ENCODE measurements at places on chromosomes 12 and 14.
A peak's percentile ranks its signal among the peaks of the same experiment; 100 is the strongest.

DNA sequence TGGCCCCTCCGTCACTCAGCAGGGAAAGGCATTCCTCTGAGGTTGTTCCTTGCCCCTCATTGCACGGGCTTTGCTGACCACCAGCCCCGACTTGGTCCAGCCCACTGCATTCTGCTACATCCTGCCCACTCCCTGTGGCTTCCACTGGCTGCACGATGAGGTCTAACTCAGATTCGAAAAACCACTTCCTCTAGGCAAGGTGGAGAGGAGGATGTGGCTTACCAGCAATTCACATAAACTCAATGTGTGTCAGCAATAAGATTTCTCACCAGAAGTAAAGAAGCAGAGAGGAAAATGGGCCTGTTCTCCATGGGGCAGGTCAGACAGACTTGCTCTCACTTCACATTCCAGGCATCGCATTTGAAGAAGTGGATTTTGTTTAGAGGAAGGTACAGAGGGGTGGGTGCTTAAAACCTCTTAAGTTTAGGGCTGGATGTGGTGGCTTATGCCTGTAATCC lies 14.7 kb downstream of the GPR68 start:
- DNase-seq = no peak

DNA sequence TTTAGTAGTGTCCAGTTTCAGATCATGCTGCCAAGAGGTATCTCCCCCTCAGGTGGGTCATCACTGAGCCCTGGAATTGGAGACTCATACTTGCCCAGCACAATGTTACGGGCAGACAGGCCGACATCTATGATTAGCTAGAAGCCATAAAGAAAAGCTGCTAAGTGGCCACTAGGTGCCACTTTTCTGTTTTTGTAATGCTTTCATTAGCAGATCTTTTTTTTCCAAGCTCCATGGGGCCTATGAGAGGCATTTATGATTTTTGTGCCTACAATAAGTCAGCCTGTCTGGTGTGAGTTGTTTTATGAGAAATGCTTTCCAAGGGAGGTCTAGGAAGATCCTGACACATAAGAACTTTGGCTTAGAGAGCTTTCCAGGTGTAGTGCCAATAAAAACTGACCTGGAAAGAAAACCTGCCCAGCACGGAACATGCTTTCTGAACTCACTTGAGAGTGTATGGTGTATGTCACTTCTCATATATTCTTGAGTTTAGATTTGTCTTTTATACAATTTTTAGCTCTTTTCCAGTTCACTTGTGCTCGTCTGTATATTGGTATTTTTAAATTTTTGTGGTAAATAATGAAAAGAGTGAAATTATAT lies 21.8 kb upstream of the SMCO2 start:
- DNase-seq = peak; percentile 18

GRCh38 chr14:103213331-103213730 lies 90.1 kb downstream of the TNFAIP2 start:
- DNase-seq = peak; percentile 72

DNA sequence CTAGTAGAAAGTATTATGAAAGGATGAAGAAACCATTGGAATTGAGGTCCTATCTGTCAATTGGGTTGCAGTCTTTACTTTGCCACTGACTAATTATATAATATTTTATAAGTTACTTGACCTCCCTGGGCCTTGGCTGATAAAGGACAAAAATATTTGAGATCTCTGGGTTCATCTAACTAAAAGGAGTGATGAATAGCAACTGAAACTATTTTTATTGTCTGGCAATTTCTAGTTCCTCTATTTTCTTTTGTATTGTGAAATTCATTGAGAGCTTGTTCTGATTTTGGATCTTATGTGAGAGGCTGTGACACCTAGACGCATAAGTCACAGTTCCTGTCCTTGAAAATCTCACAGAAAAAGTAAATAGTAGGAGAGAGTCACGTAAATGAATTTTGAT lies 415.7 kb upstream of the ATP2B1 start:
- DNase-seq = no peak

- DNase-seq = no peak
These were observed 31.3 kb upstream of the SSPN start for GRCh38 chr12:26164118-26164517.

DNA sequence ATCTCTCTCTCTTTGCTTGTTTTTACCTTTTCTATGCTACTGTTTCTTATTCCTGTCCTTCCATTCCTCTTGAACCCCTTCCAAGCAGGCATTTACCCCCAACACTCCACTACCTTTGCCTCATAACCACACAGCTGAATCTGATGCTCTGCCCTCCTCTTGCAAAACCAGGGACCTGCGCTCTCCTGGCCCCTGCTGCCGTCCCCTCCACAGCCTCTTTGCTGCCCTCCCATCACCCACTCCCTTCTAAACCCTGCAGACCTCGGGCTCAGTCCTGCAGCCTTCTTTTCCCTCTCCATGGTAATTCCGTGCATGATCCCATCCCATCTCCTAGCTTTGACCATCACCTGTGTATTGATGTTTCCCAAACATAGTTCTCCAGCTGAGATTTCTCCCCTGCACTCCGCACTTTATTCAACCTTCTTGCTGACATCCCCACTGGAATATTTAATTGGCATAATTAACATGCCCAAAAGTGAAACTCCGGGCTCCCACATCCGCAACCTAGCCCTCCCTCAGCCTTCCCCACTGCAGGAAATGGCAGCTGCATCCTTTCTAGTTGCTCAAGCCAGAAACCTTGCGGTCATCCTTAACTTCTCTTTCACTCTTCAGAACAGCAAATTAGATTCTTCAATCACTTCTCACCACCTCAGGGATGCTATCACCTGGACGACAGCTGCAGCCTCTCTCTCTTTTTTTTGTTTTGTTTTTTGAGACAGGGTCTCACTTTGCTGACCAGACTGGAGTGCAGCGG lies 16.0 kb downstream of the FIGNL2 start:
- no peak for DNase-seq

GRCh38 chr14:91573528-91573893 lies 63.4 kb upstream of the PPP4R3A start:
- no peak for DNase-seq

GRCh38 chr14:68460541-68460940 lies 332.3 kb downstream of the ZFP36L1 start:
- DNase-seq = no peak

GRCh38 chr12:8687846-8688601 lies 9.8 kb upstream of the RIMKLB start:
- DNase-seq = no peak

GRCh38 chr12:114152890-114153289 lies 186.8 kb upstream of the RBM19 start:
- no peak for DNase-seq

DNA sequence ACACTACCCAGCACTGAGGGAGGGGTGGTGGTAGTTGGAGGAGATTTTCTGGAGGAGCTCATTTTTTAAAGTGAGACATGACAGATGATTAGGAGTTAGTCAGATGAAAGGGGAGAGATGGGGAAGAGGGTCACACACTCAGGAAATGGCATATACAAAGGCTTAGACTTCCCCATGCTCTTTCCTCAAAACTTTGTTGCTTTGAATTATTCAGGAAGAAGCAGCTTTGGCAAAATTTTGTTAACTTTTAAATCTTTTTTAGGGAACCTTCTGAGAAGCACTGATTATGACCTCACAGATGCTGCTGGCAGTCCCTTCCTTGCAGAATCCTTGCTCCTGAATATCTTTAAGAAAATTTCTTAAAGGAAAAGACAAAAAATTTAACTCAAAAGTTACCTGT lies 19.8 kb downstream of the ALDH6A1 start:
- no peak for DNase-seq

- no peak for DNase-seq
These were observed 86.3 kb downstream of the IRF2BPL start for GRCh38 chr14:76941946-76942805.

GRCh38 chr12:105848286-105848685 lies 290.5 kb downstream of the NUAK1 start:
- DNase-seq = no peak

GRCh38 chr14:75452324-75452723 lies 24.5 kb downstream of the JDP2 start:
- DNase-seq = no peak

DNA sequence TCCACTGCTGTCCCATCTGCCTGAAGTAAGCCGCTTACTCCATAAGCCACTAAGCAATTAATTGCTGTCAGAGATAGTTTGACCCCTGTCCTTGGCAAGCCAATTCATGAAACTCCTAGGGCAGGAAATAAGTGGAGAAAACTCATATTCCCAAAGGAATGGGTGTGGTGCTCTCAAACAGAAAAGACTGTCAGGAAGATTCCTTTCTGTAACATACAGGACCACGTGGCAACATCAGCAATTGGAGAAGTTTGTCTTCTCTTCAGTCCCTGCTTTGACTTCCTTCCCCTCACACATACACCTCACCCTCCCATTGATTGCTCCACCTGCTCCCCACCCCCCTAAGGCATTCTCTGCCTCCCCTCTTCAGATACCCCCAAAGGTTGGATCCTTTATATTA lies 36.2 kb upstream of the MDM1 start:
- no peak for DNase-seq

DNA sequence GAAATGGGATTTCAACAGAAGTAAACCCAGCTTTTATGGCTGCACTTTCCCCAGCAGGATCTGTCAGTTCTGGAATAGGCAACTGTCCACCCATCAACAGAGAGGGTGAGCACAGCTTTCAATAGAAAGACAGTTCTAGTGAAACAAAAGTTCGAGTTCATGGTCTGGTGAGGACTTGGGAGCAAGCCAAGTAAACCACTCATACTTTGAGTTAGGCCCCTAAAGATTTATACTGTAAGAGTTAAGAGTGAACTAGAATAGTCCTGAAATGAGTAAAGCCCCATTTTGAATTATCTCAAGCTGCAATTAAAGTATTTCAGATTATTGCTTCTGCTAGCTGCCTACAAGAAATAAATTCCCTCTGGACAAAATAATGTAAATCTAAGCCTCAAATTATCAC lies 82.6 kb downstream of the METTL25 start:
- DNase-seq = no peak

DNA sequence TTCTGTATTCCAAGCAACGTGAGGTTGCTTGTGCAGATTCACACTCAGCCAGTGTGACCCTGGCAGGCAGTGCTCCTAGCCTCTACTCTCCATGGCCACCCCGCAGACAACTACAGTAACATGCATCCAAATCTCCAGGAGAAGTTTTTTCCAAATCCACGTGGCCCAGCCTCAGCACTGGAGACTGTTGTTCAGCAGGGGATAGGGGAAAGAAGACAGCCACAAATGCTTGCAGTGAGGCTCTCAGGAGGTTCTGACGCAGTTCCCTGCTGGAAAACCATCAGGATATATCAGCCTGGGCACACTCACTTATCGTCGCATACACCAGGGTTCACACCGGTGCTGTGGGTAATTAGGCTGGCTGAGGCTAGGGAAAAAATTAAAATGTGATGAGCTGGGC lies 16.2 kb downstream of the IQSEC3 start:
- DNase-seq = no peak

- no peak for DNase-seq
These were observed 45.9 kb upstream of the MSRB3 start for GRCh38 chr12:65232476-65233077.

DNA sequence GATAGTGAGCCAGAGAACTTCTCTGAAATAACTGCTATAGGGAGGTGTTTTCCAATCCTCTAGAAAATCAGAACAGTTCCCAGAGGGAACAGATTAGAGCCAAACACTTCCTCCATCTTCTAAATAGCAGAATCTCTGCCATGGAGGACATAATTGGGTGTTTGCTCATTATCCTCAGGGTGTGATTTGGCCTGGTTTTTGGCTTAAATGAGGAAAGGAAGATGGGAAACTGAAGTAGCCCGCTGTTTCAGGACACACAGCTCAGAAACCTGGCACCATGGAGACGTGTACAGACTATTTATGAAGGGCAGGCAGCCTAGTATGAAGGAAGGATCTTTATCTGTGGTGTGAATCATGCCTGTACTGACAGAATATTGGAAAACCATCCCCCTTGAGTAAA lies 231.7 kb upstream of the PRKD1 start:
- DNase-seq = no peak

DNA sequence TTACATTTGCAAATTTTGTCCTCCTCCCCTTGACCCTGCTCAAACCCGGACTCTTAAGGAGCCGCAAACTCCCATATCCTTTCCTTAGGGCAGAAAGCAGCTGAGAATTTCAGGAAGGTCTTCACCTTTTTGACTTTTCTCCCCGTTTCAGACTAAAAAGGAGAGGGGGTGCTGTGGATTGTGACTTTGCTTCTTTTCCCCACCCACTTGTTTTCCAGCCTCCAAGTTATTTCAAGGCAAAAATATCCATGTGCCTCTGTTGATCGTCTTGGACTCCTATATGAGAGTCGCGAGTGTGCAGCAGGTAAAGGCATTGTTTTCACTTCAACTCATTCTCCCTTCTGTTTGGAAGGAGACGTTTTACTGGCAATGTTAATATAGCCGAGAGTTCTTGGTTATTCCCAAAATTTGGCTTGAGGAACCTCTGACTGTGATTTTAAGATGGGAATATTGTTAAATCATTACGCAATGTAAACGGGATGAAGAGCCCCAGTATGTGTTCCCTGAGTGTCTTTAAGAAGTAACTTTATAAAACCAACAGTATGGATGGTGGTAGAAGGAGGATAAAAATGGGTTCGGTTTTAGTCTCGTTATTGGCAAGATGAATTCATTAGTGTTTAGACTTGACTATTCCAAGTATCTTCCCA lies 663 bp downstream of the LRRK2 start:
- DNase-seq = no peak

- DNase-seq = no peak
These were observed 9.8 kb downstream of the GARIN2 start for GRCh38 chr14:67199016-67199415.

DNA sequence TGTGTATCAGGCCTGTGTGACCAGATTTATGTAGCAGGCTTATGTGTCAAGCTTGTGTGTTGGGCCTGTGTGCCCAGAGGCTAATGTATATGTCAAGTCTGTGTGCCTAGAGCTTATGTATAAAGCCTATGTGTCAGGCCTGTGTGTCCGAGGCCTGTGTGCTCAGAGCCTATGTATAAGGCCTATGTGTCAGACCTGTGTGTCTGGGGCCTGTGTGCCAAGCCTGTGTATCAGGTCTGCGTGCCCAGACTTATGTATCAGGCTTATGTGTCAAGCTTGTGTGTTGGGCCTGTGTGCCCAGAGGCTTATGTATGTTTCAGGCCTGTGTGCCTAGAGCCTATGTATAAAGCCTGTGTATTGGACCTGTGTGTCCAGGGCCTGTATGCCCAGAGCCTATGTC lies 249.3 kb upstream of the AVPR1A start:
- no peak for DNase-seq

GRCh38 chr12:1865284-1865866 lies 45.0 kb downstream of the LRTM2 start:
- DNase-seq = no peak

- no peak for DNase-seq
These were observed 695 bp upstream of the TNFAIP2 start for GRCh38 chr14:103122585-103122946.

GRCh38 chr12:110861729-110862128 lies 14.9 kb downstream of the CCDC63 start:
- DNase-seq = no peak

DNA sequence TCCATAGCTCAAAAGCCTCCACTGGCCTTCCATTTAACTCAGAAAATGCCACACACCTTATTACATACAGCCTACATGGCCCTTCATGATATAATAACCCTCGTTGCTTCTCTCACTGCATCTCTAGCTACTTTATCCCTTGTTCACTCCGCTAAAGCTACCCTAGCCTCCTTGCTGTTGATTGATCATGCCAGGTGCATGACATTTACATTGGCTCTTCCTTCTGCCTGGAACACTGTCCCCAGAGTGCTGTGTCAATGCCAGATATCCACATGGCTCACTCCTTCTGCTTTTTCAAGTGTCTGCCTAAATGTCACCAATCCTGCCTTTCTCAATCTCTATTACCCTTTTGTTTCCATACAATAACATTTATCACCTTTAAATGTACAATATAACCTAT lies 58.3 kb downstream of the CAND1 start:
- DNase-seq = no peak

All from HuH-7.5 (cell line).